ENCODE measurements at places on chromosomes 4 and X.
A peak's percentile ranks its signal among the peaks of the same experiment; 100 is the strongest.

DNA sequence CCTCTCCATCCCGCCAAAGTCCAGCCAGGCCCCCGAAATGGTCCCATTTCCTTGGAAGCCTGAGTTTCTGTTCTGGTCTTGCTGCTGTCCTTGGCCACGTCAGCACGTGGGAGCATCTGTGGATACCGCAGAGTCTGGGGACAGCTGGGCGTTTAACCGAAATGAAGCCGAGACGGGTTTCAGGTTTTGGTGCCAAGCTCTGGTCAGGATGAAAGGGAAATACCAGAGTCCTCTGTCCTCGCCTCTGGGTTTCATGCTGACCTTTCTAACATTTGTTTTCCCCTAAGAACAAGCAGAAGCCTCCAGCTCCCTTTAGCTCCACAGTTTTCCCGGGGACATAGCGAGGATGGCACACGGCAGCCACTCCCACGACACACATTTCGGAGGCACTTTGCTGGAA, 19.7 kb downstream of the SHOX start:
- no peaks in the 10 kb centered on the region for H3K36me3 ChIP-seq
- H3K27ac ChIP-seq, result no peak overlapping the region
- DNase-seq, result no peak

- H3K27ac ChIP-seq, result peak overlapping the region; percentile 79
- peaks cover 63% of the 10 kb centered on the region for H3K36me3 ChIP-seq
- peak overlapping the region; percentile 27 for H3K4me3 ChIP-seq
- no peaks in the 10 kb centered on the region for H3K27me3 ChIP-seq
- peaks cover 72% of the 10 kb centered on the region for H3K4me1 ChIP-seq
These were observed 25.5 kb downstream of the IRF2 start for GRCh38 chr4:184448821-184449220.

- no peaks in the 10 kb centered on the region for H3K36me3 ChIP-seq
- H3K27me3 ChIP-seq, result no peaks in the 10 kb centered on the region
These were observed 627.4 kb upstream of the NDST4 start for GRCh38 chr4:115740806-115741205.

DNA sequence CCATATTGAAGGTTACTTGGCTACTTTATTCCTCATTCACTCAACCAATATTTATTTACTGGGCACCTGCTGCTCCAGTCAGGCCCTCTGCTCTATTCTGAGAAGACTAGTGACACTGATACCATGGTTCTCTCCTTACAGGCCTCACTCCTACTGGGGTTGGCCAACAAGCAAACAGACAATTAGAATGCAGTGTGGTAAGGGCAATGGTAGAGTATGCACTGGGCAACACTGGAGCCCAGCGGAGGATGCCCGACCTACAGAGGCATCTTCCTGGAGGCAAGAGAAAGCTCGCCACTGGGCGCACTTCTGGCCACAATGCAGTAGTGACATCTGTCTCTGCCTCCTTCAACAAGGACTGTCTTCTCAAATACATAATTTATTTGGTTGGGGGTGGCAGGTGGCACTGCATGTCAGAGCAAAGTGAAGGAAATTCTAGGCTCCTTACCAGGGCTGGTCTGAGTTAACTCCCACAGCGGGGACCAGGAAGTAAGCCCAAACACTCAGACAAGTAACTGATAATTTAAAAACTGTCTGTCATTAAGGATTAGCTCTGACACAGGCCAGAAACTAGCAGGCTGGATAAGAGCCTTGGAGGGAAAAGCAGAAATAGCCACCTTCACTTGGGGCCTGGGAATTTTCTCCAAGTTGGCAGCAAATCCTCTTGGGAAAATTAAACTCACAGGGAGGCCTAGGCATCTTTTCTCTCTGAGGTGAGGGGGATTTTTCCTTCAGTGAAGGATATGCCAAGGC, 150.7 kb upstream of the EOLA2 start:
- DNase-seq, result no peak
- H3K36me3 ChIP-seq, result no peaks in the 10 kb centered on the region
- H3K4me1 ChIP-seq, result no peaks in the 10 kb centered on the region
- H3K4me3 ChIP-seq, result no peak overlapping the region

DNA sequence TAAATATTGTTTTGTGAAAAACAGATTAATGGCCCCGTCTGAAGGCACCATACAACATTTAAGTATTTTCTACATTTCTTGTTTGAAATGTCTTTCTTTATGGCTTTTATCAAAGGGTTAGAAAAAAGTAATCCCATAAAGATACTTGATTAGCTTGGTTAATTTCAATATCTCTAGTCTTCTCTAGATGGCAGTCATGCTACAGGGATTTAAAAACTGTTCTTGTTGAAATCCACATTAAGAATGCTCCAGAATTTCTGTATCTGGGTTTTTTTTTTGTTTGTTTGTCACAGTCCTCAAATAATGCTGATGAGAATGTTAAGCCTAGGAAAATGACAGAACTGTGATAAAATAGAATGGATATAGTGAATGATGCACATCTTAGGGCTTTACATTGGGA, 109.0 kb upstream of the AADAT start:
- DNase-seq, result no peak
- no peak overlapping the region for H3K4me3 ChIP-seq
- H3K27me3 ChIP-seq, result no peaks in the 10 kb centered on the region
- H3K4me1 ChIP-seq, result no peaks in the 10 kb centered on the region

DNA sequence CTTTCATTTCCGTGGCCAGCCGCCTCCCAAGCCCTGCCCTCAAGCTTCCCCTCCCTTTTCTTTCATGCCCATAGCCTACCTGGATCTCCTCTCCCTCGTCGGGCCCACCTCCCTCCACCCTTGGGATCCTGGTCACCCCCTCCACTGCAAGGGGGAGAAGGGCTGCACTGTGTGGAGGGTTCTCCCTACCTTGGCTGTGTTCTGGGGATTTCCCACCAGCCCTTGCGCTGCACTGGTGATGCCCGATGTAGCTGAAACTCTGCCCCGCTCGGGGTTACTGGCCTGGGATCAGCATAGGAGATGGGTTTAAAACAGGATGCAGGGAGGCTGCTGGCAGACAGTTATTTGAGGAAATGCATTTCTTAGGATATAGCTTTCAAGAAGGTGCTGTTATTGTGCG, 128.9 kb downstream of the TBL1X start:
- H3K36me3 ChIP-seq, result peaks cover 5% of the 10 kb centered on the region
- H3K27me3 ChIP-seq, result no peaks in the 10 kb centered on the region
- no peak for DNase-seq
- H3K4me3 ChIP-seq, result no peak overlapping the region
- no peaks in the 10 kb centered on the region for H3K4me1 ChIP-seq

DNA sequence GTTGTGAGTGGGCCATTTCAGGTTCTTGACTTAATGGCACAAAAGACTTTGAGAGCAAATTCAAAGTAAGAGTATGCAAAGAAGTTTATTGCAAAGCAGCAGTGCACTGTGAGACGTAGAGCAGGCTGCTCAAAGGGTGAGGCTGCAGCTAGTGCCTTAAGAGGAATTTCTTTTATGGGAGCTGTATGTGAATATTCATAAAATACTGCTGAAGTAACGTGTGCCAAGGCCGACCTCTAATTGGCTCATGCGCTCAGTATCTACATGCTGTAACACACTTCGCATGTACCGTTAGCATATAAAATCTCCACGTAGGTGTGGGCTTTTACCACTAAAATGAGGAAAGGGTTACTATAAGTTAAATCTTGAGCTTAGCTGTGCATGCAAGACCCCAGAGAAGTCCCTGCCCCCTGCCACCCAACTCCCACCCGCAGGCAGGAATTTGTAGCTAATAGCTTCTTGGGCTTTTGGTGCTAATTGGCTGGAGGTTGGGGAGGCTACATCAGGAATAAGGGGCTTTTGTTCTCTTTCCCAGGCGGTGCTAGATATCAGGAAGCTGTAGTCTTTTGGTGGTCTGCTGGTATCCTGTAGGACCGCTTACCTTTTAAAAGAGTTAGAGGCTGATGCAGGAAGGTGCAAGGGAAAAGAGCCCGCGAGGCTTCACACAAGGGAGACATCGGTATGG, 47.6 kb downstream of the FSTL5 start:
- H3K27me3 ChIP-seq, result no peaks in the 10 kb centered on the region
- H3K4me3 ChIP-seq, result no peak overlapping the region
- no peaks in the 10 kb centered on the region for H3K36me3 ChIP-seq
- DNase-seq, result no peak
- H3K4me1 ChIP-seq, result no peaks in the 10 kb centered on the region

DNA sequence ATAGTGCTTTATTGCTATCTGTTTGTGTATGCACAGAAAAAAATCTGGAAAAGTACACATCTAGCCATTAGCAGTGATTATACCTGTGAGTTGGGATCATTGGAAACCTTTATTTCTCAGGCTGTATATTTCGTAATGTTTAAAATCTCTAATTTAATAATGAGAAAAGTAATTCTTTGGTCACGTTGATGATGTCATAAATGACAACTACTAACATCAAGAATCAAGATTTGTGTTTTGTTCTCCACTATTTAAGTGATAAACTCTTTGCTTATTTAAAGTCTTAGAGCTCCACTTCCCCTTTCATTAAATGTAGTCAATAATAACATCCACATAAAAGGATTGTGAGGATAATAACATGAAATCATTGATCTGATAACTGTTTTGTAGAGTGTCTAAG, 126.2 kb downstream of the TMA16 start:
- no peak overlapping the region for H3K4me3 ChIP-seq
- DNase-seq, result no peak
- no peaks in the 10 kb centered on the region for H3K27me3 ChIP-seq
- no peak overlapping the region for H3K27ac ChIP-seq

DNA sequence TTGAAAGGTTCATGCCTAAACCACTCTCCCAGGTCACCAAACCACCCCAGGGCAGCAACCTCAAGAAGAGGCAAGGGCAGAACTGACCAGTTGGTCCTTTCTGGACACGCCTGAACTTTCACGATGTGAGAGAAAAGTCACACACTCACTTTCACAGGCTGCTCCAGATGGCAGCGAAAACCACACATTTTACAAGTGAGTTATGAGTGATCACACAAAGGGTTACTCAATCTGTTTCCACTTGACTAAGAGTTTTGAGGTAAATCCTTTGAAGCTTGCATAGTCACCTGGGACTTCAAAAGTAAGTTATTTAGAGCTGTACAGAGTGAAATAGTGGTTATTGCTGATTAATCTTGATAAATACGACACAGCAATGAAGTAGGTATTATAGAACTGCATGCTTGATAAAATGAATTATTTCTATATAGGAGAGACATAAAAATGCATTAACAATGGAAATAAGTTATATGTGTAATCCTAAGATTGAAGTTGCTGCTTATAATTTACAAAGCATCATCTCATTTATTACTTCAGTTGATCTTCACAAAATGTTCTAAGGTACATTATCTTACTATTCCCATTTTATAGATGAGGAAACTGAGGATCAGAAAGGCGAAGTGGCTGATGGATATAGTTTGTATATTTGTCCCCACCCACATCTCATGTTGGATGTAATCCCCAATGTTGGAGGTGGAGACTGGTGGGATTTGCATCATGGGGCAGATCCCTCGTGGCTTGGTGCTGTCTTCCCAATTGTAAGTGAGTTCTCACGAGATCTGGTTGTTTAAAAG, 103.0 kb upstream of the KLF3 start:
- no peak overlapping the region for H3K4me3 ChIP-seq
- H3K36me3 ChIP-seq, result no peaks in the 10 kb centered on the region
- no peaks in the 10 kb centered on the region for H3K27me3 ChIP-seq
- H3K27ac ChIP-seq, result no peak overlapping the region
- no peak for DNase-seq

- no peak overlapping the region for H3K4me3 ChIP-seq
- H3K27me3 ChIP-seq, result no peaks in the 10 kb centered on the region
- DNase-seq, result no peak
- no peaks in the 10 kb centered on the region for H3K4me1 ChIP-seq
- no peaks in the 10 kb centered on the region for H3K36me3 ChIP-seq
These were observed 25.8 kb downstream of the ZNF630 start for GRCh38 chrX:48045410-48046311.

DNA sequence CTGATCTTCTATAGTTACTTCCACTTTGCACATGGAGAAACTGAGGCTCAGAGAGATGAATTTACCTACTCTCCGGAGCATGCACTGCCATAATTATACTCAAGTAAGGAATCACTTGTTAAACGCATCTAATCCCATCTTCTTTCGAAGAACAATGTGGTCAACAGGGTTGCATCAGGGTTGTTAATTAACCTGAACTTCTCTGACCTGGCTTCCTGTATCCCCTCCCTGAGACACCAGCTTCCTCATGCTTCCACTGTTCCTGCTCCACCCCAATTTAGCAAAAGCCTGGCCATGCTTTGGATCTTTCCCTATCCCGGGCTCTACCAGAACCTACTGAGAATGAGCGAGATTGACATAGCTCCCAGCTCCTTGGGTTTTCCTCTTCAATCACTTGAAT, 136.7 kb downstream of the SMIM20 start:
- H3K27ac ChIP-seq, result no peak overlapping the region
- peaks cover 5% of the 10 kb centered on the region for H3K4me1 ChIP-seq
- H3K36me3 ChIP-seq, result no peaks in the 10 kb centered on the region
- peaks cover 26% of the 10 kb centered on the region for H3K27me3 ChIP-seq
- no peak overlapping the region for H3K4me3 ChIP-seq
- no peak for DNase-seq

DNA sequence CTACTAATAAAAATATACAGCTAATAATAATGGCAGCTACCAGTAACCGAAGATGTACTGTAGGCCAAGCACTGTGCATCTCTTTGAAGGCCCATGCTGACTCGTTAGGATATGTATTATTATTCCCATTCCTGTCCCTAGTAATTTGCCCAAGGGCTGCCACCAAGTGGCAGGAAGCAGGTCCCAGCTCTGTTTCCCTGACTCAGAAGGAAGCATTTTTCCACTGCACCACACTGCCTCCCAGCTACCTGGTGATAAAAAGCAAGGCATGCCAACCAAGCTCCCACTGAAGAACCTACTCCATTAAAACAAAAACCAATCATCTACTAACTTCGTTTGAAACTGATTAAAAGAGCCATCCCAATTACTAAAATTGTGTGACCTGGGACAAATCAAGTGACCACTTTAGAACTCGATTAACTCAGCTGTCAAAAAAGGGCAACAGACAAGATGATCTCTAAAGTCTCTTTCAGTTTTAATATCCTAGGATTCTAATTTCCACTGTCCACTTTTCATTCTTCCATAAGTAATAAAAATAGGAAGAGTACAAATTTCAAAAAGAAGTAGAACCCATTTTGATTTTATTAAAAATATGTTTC, 24.3 kb upstream of the PGM2 start:
- no peaks in the 10 kb centered on the region for H3K36me3 ChIP-seq
- H3K4me1 ChIP-seq, result no peaks in the 10 kb centered on the region
- DNase-seq, result no peak
- no peak overlapping the region for H3K27ac ChIP-seq
- H3K27me3 ChIP-seq, result peaks cover 23% of the 10 kb centered on the region

GRCh38 chr4:169246957-169247396, 23.8 kb downstream of the SH3RF1 start:
- no peak overlapping the region for H3K27ac ChIP-seq
- H3K4me3 ChIP-seq, result no peak overlapping the region
- no peaks in the 10 kb centered on the region for H3K27me3 ChIP-seq

- no peaks in the 10 kb centered on the region for H3K36me3 ChIP-seq
- no peak overlapping the region for H3K4me3 ChIP-seq
- DNase-seq, result no peak
- H3K4me1 ChIP-seq, result no peaks in the 10 kb centered on the region
These were observed 31.1 kb downstream of the NHSL2 start for GRCh38 chrX:71941776-71942175.

GRCh38 chr4:2832309-2832980, 11.2 kb upstream of the ADD1 start:
- H3K4me3 ChIP-seq, result no peak overlapping the region
- no peaks in the 10 kb centered on the region for H3K27me3 ChIP-seq
- peaks cover 38% of the 10 kb centered on the region for H3K36me3 ChIP-seq
- H3K27ac ChIP-seq, result no peak overlapping the region
- no peak for DNase-seq
